Activated CD8-positive, alpha-beta memory T cell treated with anti-CD3 and anti-CD28 coated beads for 4 hours (primary cell): ENCODE measurements at places on chromosomes 1 and 21.

DNA sequence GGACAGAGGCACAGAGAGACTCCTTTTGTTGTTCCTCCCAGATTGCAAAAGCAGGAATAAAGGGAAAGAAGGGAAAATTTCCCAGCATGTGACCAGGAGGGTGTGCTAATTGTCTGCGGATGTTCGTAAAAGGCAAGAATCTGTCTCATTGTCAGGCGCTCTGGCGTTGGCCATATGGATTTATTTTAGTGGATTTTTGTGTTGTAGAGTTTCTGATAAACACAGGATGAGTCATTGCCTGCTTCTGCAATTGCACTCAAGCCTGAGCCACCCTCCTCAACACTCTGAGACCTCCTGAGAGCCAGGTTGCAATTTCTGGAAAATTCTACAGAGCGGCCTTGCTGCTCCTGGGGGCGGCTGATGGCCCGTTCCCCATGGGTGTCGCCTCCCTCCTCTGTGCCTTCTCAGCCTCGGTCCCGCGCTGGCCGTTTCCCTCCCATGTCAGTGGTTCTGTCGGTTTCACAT, 227.7 kb downstream of the KAZN start:
- DNase-seq = no peak

- DNase-seq = no peak
Observed at GRCh38 chr1:176193663-176194062, 13.4 kb downstream of the COP1 start.

- DNase-seq = no peak
Observed at GRCh38 chr21:14384453-14384852, 1.5 kb upstream of the HSPA13 start.

DNA sequence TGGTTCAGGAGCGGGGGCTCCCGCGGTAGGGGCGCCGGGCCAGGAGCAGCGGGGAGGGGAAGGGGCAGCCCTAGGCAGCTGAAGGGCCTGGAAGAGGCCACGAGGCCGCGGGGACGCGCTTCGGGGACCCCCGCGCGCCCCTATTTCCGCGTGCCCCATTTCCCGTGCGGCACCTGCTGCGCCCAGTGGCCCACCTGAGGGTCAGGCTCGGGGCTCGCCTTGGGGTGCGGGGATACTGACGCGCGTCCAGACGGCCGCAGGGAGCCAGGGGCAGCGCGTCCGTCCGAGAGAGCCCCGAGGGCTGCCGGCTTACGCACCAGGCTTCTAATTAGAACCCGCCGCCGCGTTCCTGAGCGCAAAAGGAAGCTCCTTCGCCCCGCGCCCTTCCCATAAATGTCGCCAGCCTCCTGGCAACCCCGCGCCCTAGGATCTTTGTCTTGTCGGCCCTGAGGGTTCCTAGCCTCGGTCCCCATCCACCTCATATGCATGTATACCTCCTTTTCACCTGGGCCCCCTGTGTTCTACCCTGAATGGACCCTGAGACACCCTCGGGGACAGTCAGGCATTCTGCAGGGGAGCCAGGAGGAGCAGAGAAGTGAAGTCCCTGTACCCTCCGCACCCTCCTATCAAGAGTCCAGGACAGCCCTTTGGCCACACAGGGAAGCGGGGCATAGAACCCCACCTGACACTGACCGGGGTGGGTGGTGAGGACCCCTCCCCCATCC, 1.8 kb downstream of the WNT3A start:
- no peak for DNase-seq

DNA sequence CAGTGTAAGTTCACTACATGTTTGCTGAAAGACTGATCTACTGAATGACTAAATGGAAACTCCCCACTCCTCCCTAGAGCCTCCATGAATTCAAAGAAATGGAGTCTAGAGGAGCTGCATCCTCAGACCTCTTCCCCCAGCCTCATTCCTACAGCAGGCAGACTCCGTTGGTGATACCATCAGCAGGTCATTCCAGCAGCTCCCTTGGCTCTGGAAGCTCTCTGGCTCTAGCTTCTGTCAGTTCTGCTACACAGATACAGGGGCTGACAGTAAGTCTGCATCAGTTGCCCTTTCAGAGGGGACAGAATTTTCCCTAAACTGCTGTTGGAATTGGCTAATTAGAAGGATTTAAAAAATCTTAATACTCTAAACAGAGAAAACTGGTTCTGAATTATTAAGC, 31.7 kb upstream of the DMRTA2 start:
- no peak for DNase-seq

DNA sequence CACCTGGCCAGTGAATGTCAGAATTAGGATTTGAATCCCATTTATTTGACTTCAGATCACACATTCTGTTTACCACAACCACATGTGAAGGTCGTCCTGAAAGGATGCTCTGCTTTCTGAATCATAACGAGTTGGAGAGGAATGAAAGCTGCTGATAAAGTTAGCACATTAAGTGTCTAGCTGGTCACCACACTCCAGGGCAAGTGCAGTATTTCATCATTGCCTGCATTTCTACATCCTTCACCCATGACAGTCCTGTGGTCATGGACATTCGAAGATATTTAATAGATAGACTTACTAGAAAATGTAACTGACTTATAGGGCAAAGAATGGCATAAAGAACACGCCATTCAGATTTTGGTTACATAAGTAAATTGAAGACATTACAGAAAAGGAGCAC, 52.7 kb upstream of the ST6GALNAC3 start:
- no peak for DNase-seq

- no peak for DNase-seq
Observed at GRCh38 chr1:214101246-214101645, 113.5 kb downstream of the PROX1 start.

DNA sequence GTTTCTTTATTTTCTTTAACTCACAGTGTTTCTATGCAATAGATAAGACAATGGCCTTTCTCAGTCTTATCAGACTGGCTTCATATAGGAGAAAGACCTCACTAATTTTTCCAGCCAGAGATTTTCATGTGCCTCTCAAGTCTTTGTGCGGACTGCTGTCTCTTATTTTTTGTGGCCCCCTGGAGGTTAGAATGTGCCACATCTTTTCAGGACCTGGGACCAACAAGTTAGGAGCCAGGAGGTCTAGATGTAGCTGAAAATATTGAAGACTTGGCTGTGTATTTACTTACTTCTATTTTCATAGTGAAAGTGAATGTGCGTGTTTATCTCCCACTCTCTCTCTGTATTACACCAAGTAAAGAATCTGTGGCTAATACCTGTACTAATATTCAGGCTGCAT, 42.1 kb upstream of the CFHR3 start:
- DNase-seq = no peak
